Neural progenitor cell (in vitro differentiated cells): ENCODE measurements at places on chromosomes 16 and 17. TPM values are rescaled to one million over a fixed set of nuclear protein-coding genes. Genes with fewer than 3 reads are reported as not detected.

The ABCA6 gene
- total RNA-seq, result not detected in 2 replicates

The PTGES3L gene
- 2.6 and 7.7 TPM in 2 replicates for total RNA-seq

DNA sequence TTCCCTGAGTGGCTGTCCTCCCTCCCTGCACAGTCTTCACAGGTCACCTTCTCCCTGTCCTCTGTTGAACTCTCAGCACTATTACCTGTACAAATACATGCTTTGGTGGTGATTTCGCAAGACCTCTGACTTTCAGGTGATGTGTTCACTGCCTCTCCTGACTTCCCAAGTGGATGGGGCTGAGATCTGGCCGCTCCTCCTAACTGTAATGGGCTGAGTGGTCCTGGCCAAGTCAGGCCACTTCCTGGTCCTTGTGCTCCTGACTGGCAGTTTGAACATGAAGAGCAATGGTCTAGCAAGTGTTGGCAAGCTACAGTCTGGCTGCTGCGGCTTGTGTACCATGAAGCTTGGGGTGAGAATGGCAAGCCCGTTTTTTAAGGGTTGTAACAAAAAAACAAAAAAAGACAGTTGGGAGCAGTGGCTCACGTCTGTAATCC lies 11.7 kb upstream of the TMED6 start:
- H3K27me3 ChIP-seq, result no peaks in the 10 kb centered on the region
- no peak overlapping the region for H3K27ac ChIP-seq
- H3K36me3 ChIP-seq, result peaks cover 8% of the 10 kb centered on the region
- H3K4me1 ChIP-seq, result no peaks in the 10 kb centered on the region
- no peak for DNase-seq

DNA sequence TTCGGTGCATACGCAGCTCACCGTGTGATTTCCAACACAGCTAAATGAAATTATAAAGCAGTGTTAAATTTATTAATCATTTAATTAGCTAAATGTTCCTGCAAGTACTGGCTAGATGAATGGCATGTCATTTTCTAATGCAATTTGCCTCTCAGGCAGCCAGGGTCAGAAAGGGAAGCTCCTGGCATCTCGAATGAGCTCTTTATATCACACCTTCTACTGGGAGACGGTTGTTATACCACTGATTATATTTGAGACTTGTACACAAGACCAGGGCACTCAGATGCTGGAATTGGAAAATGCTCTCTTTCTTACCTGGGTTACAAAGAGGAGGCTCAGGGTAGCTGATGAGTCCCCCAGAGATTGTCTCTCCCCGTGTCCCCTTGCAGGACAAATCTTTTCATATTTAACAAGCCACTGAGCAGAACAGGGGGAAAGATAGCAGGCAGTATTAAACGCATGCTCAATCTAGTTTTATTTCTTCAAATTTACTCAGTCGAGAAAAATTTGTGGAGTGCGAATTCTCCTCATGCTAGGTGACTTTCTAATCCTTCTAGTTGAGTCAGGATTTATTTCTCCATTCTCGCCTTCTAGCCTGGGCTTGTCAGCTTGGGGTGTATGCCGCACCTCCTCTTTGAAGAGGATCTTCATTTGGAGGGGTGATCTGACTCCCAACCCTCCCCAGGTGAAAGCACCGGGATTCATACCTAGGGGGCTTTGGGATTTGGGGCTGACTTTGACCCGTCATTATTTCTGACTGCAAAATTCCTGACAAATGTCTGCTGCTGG lies 441.1 kb downstream of the MAF start:
- H3K4me3 ChIP-seq, result no peak overlapping the region
- DNase-seq, result no peak
- no peak overlapping the region for H3K27ac ChIP-seq
- H3K36me3 ChIP-seq, result no peaks in the 10 kb centered on the region
- no peaks in the 10 kb centered on the region for H3K27me3 ChIP-seq
